ENCODE measurements at places on chromosomes 3 and 15. TPM values are rescaled to one million over a fixed set of nuclear protein-coding genes. Genes with fewer than 3 reads are reported as not detected.

Gene HRH1
- 1.2 TPM for total RNA-seq

Gene GOLGA8S
- total RNA-seq, result not detected

DNA sequence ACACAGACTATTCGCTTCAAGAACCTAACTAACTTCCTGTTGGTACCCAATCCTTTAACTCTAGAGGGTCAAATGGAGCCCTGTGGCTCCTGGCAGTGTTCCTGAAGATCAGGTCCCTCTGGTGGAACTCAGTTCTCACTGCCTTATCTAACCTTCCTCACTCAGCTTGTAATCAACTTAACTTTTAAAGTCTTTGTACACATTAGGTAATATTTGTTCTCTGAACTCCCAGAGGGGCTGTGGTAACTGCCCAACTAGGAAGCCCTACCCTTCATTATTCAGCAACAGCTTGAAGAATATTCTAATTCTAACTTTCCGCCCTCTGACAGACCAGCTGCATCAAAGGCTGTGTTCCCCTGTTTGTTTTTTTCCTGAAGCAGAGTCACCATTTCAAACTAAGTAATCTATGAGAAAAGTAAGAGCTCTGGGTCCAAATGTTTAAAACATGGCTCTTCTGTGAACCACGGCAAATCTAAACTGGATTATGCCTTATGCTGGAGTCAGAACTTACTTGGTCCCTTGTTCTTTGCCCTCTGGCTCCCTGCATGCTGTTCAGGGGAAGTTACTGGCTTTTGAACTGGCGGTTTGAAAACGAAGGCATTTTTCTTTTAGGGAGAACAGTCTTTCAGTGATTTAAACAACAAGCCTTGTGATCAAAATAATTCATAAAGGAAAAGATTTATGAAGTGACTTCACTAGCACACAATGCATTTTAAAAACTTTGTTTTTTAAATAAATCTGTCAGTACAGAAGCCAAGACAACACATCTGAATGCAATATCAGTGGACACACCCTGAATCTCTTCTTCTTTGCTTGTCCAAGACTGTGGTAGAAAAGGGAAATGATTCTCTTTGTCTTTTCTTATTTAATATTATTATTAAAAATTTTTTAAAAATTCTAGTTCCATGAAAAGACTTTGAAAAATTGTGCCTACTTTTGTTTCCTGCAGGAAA, 365.6 kb downstream of the TIGIT start:
- peak; percentile 21 for DNase-seq
- peaks cover 15% of the 10 kb centered on the region for H3K4me1 ChIP-seq
- H3K27ac ChIP-seq, result peak overlapping the region; percentile 65
- no peak overlapping the region for H3K4me3 ChIP-seq
- H3K27me3 ChIP-seq, result no peaks in the 10 kb centered on the region
- no peaks in the 10 kb centered on the region for H3K36me3 ChIP-seq

Gene SLC27A2
- total RNA-seq, result 0.29 TPM

Gene DZIP1L
- 1.6 TPM for total RNA-seq

GRCh38 chr3:195565716-195566115, 18.0 kb downstream of the APOD start:
- no peaks in the 10 kb centered on the region for H3K27me3 ChIP-seq
- H3K27ac ChIP-seq, result no peak overlapping the region
- no peak overlapping the region for H3K4me3 ChIP-seq
- no peaks in the 10 kb centered on the region for H3K36me3 ChIP-seq

Gene MUC20
- total RNA-seq, result 7.0 TPM

DNA sequence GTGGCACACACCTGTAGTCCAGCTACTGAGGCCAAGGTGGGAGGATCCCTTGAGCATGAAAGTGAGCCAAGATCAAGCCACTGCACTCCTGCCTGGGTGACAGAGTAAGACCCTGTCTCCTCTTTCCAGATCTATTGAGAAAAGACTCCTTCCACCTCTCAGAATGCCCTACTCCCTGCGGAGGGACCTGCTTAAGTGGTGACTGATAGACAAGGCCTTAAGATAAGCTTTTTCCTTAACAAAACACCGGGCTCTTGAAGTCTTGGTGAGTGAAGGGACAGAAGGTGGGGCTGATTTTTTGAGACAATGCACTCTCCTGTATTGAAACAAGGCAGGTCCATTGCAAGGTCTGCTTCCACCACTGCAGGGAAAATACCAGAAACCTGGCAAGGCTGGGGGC, 338.4 kb upstream of the FRG2C start:
- no peak for DNase-seq
- H3K4me3 ChIP-seq, result no peak overlapping the region
- no peak overlapping the region for H3K27ac ChIP-seq
- no peaks in the 10 kb centered on the region for H3K4me1 ChIP-seq

DNA sequence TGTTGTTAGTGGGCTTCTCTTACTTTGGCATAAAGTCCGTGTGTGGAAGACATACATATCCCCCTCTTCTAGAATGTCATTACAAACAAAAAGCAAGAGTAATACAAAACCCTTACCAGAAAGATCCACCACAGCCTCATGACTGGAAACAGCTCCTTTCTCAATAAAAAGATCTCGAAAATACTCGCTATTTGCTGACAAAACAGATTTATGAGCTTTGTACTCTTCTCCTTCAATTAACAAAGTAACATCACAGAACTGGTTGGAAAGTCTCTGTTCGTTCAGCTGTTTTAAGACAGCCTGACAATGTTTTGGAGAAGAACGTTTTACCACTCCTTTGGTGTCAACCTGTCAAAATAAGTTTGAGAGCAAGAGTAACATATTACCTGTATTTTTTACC, 5.9 kb downstream of the ZBTB11 start:
- no peak overlapping the region for H3K27ac ChIP-seq
- no peaks in the 10 kb centered on the region for H3K36me3 ChIP-seq
- H3K4me3 ChIP-seq, result no peak overlapping the region
- H3K27me3 ChIP-seq, result no peaks in the 10 kb centered on the region

DNA sequence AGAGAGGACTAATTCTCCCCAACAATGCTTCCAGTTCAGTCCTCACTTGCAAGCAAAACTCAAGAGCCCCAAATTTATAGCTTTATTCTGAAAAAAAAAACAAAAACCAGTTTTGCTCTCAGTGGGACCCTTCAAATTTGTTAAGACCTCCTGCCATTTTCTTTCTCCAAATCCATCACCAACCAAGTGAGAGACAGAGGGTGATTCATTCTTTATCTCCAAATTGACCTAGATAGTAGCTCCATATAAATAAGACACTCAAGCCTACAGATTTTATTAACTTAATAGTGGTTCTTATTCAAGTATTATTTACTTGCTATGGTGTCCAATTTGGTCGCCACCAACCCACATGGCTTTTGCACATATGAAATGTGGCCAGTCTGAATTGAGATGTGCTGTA, 195.8 kb downstream of the RORA start:
- H3K36me3 ChIP-seq, result no peaks in the 10 kb centered on the region
- peak overlapping the region; percentile 85 for H3K27ac ChIP-seq
- peaks cover 49% of the 10 kb centered on the region for H3K4me1 ChIP-seq
- H3K27me3 ChIP-seq, result no peaks in the 10 kb centered on the region

Gene PTPRG
- total RNA-seq, result 25.9 TPM

DNA sequence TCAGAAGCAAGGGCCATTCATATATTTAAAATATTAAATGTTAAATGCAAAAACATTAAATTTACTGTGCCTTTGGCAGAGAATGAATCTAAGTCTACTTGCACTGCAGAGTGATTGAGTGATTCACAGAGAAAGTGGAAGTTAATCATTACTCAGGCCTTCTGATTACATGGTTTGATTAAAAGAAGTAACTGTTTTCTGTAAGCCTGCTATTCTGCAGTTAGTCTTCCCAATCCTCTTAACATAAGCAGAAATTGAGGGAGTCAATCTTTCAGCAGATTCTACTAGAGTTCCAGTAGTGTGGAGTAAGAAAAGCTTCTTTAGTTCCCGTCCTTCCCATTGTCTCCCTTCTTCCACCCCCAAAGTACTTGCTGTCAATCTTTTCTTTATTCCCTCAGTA, 1.5 kb downstream of the NLGN1 start:
- no peak overlapping the region for H3K27ac ChIP-seq
- DNase-seq, result no peak
- no peak overlapping the region for H3K4me3 ChIP-seq
- H3K27me3 ChIP-seq, result peaks cover 26% of the 10 kb centered on the region

GRCh38 chr3:178353006-178353694, 183.1 kb upstream of the KCNMB2 start:
- no peak for DNase-seq
- H3K27me3 ChIP-seq, result no peaks in the 10 kb centered on the region
- H3K4me3 ChIP-seq, result no peak overlapping the region
- no peaks in the 10 kb centered on the region for H3K36me3 ChIP-seq

DNA sequence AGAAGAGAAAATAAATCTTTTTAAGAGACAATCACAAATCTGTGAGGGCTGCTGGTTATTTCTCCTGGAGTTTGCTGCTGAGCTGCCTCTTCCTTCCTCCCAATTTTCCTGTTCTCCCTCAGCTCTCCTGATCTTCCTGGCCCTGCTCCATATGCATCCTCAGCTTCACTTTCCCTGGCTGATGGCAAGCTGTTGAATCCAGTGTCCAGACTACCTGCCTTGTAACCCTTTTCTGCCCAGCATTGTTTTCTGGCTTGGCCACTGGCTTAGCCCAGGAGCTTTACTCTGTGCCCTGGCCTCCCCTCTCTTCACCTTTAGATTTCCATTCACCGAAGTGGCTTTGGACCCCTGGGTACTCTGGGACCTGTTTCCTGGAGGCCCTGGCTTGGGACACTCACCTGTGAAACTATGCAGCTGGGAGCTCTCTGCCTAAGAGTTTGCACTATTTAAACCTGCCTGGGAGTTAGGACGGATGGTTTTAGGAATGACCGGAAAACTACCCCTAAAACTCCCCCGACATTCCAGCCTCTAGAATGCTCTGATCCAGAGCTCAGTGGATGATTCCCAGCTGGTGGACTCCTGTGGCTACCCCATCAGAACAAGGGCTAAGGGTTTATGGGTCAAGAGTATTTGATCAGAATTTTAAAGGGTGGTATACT, 90.0 kb downstream of the RBPMS2 start:
- no peak for DNase-seq
- H3K4me3 ChIP-seq, result no peak overlapping the region
- peaks cover 25% of the 10 kb centered on the region for H3K4me1 ChIP-seq
- no peak overlapping the region for H3K27ac ChIP-seq
- H3K27me3 ChIP-seq, result no peaks in the 10 kb centered on the region
- H3K36me3 ChIP-seq, result peaks cover 42% of the 10 kb centered on the region

Gene GPR87
- total RNA-seq, result not detected

- H3K27ac ChIP-seq, result peak within 1 kb of the TSS; percentile 63
- H3K27me3 ChIP-seq, result no peaks in the 10 kb centered on the region
- no peaks in the 10 kb centered on the region for H3K4me1 ChIP-seq
- peak; percentile 18 for DNase-seq
Measured at GRCh38 chr15:55289746-55290527, at the start of gene RAB27A. TSS of gene RAB27A (minus strand) at chr15:55289813. CDS start at chr15:55234934, 54,879 bp downstream.

- no peaks in the 10 kb centered on the region for H3K36me3 ChIP-seq
- DNase-seq, result no peak
- H3K4me3 ChIP-seq, result no peak overlapping the region
- no peaks in the 10 kb centered on the region for H3K4me1 ChIP-seq
Measured at GRCh38 chr3:21729888-21730459, 21.0 kb downstream of the ZNF385D start.

Gene NOX5
- total RNA-seq, result not detected

Gene GAP43
- not detected for total RNA-seq

Gene FAM107A
- 27.5 TPM for total RNA-seq

- H3K27me3 ChIP-seq, result no peaks in the 10 kb centered on the region
- H3K4me1 ChIP-seq, result peaks cover 11% of the 10 kb centered on the region
- no peaks in the 10 kb centered on the region for H3K36me3 ChIP-seq
- no peak overlapping the region for H3K27ac ChIP-seq
Measured at GRCh38 chr15:41989573-41990242, 17.4 kb upstream of the EHD4 start.

DNA sequence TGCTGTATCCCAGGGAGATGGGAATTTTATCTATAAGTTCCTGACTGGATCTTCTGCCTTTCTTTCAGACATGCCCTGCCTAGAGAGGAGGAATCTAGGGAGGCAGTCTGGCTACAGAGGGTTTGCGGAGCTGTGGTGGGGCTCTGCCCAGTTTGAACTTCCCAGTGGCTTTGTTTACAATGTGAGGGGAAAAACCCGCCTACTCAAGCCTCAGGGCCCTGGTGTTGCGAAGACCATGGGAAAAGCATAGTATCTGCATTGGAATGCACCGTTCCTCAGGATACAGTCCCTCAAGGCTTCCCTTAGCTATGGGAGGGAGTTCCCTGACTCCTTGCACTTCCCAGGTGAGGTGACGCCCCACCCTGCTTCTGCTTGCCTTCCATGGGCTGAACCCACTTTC, 168.7 kb downstream of the TMEM108 start:
- H3K4me1 ChIP-seq, result no peaks in the 10 kb centered on the region
- no peaks in the 10 kb centered on the region for H3K27me3 ChIP-seq
- H3K27ac ChIP-seq, result no peak overlapping the region
- H3K36me3 ChIP-seq, result no peaks in the 10 kb centered on the region
- no peak overlapping the region for H3K4me3 ChIP-seq

DNA sequence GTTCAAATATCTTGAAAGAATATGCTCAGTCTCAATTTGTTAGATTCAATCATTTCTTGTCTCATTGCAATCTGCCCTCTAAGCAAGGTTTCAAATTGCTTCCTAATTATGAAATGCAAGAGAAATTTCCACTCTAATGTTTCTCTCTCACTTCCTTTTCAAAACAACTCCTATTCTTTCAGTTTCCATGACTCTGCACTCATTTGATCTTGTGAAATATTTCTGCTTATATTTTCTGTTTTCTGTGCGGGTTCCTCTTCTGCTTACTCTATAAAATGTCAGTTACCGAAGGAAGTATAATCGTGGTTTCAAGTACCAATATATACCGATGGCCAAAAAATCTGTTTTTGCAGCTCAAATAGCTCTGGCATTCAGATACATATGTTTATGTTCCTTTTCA, 521.9 kb upstream of the NAALADL2 start:
- H3K4me3 ChIP-seq, result no peak overlapping the region
- no peaks in the 10 kb centered on the region for H3K27me3 ChIP-seq
- no peak overlapping the region for H3K27ac ChIP-seq
- no peaks in the 10 kb centered on the region for H3K36me3 ChIP-seq

Gene TPRG1
- 9.0 TPM for total RNA-seq

GRCh38 chr3:164230385-164231094, 847.8 kb downstream of the SI start:
- no peaks in the 10 kb centered on the region for H3K36me3 ChIP-seq
- H3K27ac ChIP-seq, result no peak overlapping the region
- DNase-seq, result no peak
- H3K27me3 ChIP-seq, result no peaks in the 10 kb centered on the region
- H3K4me3 ChIP-seq, result no peak overlapping the region
- no peaks in the 10 kb centered on the region for H3K4me1 ChIP-seq

DNA sequence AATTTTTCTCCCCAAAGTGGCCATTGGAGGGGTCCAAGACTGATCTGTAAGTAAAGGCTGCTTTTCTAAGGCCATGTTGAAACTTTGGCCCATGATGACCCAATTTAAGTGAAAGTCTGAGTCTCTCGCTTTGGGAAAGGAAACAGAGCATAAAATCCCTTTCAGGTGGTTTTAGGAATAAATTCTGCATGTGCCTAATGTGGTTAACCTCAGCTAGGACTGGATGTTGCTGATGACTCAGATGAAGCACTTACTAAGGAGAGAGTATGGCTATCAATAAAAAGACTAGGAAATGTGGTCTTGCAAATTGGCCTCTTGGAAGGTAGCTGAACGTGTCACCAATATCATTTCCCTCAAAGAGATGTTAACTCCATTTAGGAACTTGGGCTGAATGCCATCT, 458.5 kb downstream of the AGBL1 start:
- no peaks in the 10 kb centered on the region for H3K36me3 ChIP-seq
- H3K27me3 ChIP-seq, result no peaks in the 10 kb centered on the region
- no peak overlapping the region for H3K27ac ChIP-seq
- no peak for DNase-seq
- H3K4me1 ChIP-seq, result peaks cover 5% of the 10 kb centered on the region

GRCh38 chr3:161371441-161372320, at the start of gene SPTSSB:
TSS of gene SPTSSB (minus strand) at chr3:161371517. CDS start at chr3:161346323, 25,194 bp downstream.
- peaks cover 26% of the 10 kb centered on the region for H3K27me3 ChIP-seq
- peaks cover 13% of the 10 kb centered on the region for H3K4me1 ChIP-seq
- DNase-seq, result no peak
- H3K27ac ChIP-seq, result no peak within 1 kb of the TSS

Gene ADAMTS7
- total RNA-seq, result 0.85 TPM
